ENCODE measurements at places on chromosomes 7 and 10.

- DNase-seq: no peak
Observed at GRCh38 chr10:131790021-131790420, 110.8 kb upstream of the PPP2R2D start.

DNA sequence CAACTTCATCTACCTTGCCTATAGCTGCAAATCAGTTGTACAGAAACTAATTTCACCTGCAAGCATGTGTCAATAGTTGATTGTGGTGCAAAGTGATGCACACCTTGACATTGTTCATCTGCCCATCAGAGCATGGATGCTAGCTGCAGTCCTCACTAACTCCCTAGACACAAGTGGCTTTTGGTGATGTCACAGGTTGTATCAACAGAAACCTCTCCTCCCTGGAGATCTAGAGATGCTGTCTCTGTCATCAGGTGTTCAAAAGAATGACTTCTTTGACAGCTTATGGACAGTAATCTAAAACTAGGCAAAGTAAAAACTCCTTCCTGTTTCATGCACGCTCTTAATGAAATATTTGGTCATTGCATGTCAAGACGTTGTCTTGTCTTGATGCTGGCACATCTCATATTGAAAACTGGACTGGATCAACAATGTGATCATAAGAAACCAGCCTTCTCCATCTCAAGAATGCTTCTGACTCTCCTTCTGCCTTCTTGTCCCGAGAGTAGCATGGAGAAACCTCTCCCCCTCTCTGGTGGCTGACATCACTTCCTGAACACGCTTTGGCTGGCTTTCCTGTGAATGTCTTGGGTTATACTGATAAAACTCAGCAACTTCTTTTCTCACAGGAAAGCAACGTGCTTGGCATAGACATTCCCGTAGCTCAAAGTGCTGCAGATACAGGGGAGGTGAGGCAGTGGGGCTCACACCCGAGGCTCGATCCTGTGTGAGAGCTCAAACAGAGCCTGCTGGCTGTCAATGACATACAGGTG is 176.2 kb upstream of the CDCA7L start:
- no peak for DNase-seq

DNA sequence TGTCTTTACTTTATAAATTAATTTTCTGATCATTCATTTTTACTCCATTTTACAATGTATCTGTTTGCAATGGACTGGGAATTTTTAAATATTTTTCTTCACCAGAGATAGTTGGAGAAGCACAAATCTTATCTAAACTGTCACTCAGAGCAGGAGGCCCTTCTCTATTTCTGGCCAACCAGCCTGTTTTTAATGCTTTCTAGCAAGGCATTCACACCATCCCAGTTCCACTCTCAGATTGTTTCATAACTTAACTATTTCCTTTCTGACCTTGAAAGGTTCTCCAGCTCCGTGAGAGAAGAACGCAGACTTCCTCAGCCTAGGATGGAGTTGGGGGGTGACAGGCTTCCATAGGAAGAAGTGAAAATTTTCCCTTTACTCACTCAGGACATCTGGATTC is 155.8 kb downstream of the SKIDA1 start:
- DNase-seq: no peak

GRCh38 chr7:146129296-146129695 is 12.7 kb downstream of the CNTNAP2 start:
- no peak for DNase-seq

- no peak for DNase-seq
Observed at GRCh38 chr7:78968951-78969350, 484.5 kb downstream of the MAGI2 start.

GRCh38 chr10:11698691-11699549 is 43.3 kb upstream of the ECHDC3 start:
- DNase-seq: no peak

- DNase-seq: no peak
Observed at GRCh38 chr7:66679633-66680244, 51.1 kb downstream of the KCTD7 start.

GRCh38 chr10:75418712-75419111 is 12.7 kb upstream of the LRMDA start:
- no peak for DNase-seq

GRCh38 chr7:157874870-157875229 is 538.0 kb downstream of the DNAJB6 start:
- DNase-seq: no peak

GRCh38 chr10:86962981-86963310 is 4.5 kb downstream of the SNCG start:
- no peak for DNase-seq

DNA sequence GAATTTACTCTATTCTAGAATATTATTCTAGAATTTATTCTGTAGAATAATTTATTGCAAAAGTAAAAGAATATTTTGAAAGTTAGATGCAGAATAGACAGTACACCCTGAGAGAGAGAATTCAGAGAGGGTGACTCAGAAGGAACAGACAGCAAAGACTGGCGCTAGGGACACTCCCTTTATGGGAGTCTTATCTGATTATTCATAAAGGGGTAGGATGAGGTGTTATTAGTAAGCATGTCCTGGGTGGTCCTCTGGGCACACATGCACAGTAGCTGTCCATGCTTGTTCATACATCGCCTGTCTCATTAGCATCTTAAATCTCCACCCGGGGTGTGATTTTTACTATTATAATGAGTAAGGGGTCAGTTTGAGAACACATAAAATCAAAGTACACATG is 100.1 kb downstream of the XPNPEP1 start:
- DNase-seq: no peak

DNA sequence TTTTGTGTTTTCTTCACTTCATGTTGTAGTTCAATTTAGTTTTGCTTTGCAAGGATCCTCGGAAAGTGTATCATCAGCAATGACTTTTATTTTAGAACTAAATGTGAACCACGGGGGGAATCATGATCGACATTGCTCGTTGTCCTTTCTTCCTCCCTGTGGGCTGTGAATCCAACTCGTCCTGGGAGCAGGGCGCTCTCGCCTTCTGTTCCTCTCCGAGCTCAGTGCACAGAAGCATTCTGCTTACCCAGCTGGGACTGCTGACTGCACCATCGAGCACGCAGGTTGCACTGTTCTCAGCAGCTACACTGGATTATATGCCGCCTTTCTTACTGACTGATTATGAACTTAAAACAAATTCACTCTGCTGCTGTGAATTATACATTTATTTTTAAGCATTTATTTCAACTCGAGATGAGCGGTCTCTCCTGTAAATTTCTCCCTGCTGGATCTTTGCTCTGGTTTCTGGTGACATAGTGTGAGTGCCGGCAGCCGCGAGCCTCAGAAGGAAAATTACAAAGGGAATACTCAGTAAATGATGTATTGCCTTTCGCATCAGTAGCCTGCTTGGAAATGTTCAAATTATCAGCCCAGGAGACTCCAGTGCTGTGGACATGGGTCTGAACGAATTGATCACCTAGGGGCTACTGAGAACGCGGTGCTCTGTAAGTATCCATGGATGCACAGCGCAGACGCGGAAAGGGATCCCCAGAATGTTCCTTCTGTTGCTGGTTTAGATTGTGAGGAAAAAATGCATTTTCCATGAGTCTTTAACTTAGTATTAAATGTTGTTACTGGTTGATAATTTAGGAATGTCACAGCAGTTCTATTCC is 92.6 kb downstream of the PTPRE start:
- DNase-seq: no peak

DNA sequence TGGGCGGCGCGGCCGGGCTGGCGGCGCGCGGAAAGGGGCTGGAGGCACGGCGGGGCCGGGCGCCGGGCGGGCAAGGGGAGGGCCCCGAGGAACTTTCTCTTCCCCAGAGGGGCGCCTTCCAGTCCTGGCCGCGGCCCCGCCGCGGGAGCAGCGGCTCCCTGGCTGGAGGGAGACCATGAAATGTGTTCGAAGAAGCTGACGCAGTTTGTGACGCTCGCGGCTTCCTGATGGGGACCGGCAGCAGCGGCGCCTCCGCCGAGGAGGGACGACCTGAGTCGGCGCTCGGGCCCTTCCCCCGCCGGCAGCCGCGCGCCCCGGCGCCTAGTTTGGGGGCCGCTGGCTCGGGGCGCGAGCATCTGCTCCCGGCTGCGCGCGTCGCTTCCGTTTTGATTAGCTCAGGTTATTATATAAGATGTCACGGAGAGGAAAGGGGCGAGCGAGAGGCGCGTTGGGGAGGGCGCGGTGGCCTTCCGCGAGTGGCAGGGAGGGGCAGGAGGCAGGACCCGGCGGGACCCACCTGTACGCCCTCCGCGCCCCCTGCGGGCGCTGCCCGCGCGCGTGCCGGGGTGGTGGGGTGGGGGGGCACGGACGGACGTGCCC is 57.1 kb upstream of the PCGF5 start:
- peak; percentile 47 for DNase-seq

DNA sequence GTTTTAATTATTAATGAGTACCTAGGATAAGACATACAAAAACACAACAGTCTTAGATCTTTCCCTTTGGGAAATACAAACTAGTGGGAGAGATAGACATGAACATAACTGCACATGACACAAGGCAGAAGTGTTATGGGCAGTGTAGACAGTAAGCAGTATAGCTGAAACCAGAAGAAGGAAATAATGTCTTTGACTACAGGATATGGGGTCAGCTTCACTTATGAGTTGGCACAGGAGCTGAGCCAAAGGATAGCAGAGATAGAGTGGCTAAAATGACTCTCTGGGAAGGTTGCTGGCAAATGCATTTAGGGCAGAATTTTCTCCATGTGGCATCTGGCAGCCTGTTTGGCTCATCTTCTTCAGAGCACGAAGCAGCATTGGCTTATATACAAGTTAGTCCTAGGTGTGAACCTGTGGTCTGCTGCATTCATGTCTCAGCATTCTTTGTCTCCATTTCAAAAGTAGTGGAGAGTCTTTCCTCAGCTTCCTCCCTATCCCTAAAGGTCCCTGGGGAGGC is 60.3 kb upstream of the FEZF1 start:
- no peak for DNase-seq

DNA sequence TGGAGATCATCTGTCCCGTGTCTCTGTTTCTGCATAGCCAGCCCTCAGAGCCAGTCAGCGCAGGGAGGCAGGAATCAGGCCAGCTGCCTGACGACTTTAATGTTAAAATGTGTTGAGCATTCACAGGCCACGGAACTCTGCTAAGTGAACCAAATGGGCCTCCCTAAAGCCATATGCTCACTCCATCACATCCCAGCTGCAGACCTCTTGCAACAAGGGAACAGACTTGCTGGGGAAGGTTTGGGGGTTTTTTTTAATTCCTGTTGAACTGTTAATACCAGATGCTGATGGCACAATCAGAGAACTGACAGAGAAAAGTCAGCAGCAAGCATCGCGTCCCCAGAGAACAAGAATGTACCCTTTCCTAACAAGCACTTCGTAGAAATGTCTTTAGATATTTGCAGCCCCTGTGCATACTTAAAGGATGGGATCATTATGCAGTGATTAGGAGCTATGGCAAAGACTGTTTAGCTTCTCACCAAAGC is 900.4 kb upstream of the AUTS2 start:
- DNase-seq: no peak

- no peak for DNase-seq
Observed at GRCh38 chr10:73233883-73234282, 13.2 kb downstream of the DNAJC9 start.

DNA sequence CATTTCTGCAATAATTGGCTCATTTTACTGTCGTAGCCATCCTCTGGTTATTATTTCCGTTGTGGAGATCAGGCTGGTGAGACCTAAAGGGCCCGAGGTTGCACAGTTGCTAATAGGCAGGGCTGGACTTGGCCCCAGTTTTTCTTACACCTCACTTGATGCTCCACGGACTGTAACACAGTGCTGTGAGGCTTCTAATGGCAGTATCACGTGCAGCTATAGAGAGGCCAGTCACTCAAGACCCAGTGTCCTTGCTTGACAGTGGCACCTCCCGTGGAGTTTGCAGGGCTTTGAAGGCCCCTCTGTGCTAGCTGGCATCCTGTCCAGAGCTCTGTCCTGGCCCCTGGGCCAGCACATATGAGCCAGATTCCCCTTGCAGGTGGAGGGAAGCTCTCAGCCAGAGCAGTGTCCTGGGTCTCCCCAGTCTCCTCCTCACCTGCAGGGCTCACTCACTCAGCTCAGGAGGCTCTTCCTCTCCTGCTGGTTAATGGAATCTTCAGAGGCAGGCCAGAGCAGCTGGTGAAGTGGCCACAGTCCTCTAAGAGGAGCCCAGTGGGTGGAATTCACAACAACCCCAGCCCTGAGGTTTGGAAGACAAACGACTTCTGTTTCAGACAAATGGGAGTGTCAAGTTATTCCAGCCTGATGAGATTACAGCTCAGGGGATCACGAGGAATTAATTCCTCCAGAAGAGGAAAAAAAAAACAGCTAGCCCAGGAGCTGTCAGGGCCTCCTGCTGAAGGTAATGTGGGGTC is 114.2 kb upstream of the FAM180A start:
- DNase-seq: no peak

DNA sequence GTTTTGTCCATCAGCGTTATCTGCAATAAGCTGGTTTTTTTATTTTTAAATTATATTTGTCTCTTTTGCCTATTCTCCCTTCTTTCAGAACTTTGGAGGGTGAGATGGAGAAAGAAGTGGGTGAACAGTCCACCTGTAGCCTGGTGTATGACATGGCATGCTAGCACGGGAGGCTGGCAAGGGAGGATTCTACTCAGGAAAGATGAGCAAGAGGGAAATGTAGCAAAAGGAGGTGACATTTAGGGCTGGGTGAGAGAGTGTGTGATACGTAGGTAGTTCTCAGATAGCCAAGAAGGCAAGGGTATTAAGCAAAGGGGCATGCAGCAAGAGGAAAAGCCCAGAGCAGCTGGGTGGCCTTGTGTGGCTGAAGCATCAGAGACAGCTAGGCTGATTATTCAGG is 612.9 kb upstream of the IGFBP3 start:
- DNase-seq: no peak

DNA sequence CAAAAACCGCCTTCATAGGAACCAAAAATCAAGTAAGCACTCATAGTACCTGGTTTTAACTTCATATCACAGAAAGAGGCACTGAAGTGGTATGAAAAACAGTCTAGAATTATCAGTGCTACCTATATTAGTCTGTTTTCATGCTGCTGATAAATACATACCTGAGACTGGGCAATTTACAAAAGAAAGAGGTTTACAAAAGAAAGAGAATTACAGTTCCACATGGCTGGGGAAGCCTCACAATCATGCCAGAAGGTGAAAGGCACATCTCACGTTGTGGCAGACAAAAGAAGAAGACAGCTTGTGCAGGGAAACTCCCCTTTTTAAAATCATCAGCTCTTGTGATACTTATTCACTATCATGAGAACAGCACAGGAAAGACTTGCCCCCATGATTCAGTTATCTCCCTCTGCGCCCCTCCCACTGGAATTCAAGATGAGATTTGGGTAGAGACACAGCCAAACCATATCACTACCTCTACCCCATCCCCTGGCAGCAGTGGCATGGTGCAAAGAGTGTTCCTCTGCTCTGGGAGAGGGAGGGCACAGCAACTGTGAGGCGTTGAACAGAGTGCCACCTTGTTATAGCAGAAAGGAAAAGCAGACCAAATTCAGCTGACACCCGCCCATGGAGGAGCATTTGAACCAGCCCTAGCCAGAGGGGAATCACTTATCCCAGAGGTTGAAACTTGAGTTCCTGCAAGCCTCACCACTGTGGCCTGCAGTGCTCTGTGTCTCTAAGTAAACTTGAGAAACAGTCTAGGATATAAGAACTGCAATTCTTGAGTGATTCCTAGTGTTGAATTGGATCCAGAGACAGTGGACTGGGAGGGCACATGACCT is 61.9 kb upstream of the PTPRZ1 start:
- DNase-seq: no peak

- peak; percentile 25 for DNase-seq
Observed at GRCh38 chr7:142854372-142855113, at the start of gene EPHB6. Gene EPHB6 (plus strand): TSS chr7:142855076. CDS start chr7:142863228, 8,152 bp downstream.

Measured in activated naive CD8-positive, alpha-beta T cell treated with anti-CD3 and anti-CD28 coated beads, Interleukin-2, amount 50 U/mL, for 16 hours (primary cell).